ENCODE measurements at places on chromosomes 5 and 9. TPM values are rescaled to one million over a fixed set of nuclear protein-coding genes. Genes with fewer than 3 reads are reported as not detected.
A peak's percentile ranks its signal among the peaks of the same experiment; 100 is the strongest.

- no peak for DNase-seq
Measured at GRCh38 chr5:113866763-113867162, 353.3 kb downstream of the YTHDC2 start.

DNA sequence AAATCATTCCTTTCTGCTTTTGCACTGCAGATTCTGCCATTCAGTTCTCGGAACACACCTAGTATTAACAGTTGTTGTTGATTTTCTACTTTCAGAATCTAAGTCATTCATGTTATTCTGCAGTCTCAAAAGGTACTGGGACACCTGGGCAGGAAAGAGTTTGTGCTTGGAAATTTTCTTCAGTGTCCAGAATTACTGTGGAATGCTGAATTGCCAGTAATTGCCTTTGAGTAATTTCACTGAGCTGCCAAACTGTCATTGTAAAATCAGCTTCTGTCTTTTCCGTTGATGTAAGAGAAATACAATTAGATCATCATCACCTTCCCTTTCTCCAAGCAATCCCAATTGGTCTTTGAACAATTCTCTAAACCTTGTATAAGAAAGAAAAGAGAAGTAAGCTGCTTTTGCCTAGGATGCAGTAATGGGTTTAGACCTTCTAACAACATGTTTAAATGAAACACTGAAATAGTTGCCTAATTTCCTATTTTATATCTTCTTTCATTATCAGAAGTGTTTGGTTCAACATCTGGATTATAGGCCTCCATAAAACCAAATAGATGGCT lies 75.7 kb upstream of the TGFBR1 start:
- no peak for DNase-seq

DNA sequence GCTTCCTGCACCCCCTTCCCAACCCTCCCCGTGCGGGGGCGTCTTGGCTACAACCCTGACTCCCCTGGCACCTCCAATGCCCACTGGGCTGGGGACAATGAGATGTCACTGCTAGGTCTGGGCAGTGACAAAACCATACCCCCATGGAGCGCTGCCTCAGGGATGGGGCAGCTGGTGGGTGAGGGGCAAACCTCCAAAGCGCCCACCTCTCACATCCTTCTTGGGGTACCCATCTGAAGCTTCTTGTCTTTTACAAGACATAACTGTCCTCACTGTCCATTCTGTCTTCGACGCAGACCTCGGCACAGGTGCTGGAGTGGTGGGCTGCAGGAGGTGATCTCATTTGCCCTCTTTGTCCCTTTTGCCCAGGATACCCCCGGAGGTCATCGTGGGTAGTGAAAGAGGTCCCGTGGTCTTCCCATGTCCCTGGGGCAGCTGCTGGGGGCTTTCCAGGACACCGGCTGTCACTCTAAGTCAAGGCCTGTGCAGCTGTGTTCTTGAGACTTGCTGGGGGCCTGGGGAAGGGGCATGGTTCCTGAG lies 27.8 kb upstream of the CSF1R start:
- DNase-seq = no peak

GRCh38 chr5:107294211-107294550 lies 376.6 kb downstream of the EFNA5 start:
- DNase-seq = peak; percentile 24

GRCh38 chr5:143241892-143242291 lies 161.6 kb downstream of the NR3C1 start:
- no peak for DNase-seq

DNA sequence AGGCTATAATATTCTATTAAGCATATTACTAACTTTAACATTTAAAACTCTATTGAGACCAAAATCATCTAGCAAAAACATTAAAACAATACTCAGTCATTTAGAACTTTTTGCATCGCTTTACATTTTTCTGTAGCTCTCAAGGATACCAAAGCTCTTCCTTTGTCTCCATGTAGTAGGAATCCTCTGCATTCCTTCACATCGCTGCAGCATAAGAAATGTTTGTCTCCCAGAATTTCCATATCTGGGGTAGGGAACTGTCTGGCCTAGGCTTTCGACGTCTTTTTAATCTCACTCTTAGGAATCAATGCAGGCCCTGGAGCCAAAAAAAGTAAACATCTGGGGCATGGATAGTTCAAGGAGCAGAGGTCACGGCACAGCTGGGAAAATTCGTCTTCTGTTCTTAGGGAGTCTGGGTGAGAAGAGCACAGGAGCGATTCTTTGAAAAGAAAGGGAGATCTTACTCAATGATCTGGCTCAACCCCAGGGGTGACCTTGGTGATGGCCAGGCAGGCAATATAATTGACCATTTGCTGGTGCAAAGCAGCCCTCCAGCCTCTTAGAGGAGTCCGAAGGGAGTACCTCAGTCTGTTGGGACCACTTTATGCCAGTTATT lies 23.2 kb upstream of the RAI14 start:
- DNase-seq = no peak

DNA sequence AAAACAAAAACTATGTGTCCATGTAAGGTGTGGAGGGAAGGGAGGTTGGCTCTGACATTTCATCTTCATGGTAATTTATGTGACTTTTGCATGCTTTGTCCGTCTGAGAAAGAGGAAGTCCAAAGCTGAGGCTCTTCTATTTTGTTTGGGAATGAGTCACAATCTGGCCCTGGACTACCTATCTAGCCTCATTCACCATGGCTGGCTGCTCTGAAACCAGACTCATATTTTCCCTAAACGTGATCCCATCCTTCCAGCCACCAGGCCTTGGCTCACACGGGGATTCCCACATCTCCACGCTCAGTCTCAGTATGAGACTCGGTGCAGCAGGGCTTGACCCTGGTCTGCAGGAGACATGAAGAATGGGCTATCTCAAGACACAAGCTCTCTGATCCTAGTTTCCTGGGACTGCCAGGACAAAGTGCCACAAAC lies 672.8 kb downstream of the ACTL7B start:
- DNase-seq = no peak

DNA sequence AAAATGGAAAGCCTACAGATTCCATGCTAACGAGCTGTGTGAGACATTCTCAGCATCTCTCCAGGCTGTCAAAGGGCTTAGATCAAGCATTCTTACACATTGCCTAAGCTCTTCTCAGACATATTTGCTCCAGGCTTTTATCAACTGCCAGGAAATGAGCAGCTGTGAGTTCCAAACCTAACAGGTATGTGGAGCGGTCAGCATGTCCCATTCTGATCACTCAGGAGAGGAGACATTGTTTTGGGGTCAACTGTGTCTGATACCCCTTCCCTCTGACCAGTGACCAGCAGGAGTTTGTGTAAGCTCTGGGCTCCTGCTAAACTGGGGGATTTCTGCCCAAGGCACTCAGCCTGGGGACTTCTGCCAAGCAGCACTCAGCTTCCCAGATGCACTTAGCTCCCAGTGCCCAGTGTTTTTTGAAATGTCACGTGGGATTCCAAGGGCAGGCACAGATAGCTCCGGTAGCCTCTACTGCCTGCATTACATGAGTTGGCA lies 229.1 kb downstream of the SEC61B start:
- no peak for DNase-seq

- no peak for DNase-seq
Measured at GRCh38 chr5:17340819-17341218, 123.4 kb downstream of the BASP1 start.

DNA sequence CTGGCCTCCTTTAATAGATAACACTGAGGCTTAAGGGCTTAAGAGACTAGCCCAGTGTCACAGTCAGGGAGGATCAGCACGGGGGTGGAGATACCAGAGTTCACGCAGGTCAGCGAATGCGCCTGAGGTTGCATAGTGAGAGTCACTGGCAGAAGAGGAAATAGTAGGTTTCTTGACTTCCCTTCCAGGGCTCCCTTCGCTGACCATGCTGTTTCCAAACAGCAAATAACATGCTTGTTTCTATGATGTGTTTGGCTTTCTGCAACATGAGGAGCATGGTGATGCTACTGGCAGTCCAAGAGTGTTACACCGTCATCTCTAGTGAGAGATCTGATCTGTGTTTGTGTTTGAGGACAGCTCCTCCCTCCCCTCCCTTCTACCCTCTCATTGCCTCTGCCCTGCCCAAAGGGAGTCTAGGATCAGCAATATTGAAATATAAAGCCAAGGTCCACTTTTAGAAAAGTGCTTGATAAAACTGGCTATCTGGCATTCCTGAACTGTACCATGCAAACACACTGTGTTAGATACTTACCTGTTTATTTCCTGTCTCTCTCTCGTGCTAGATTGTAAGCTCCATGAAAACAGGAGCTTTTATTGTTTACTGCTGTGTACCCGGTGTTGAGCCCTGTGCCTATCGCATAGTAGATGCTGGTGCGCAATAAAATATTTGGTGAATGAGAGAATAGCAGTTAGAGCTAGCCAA lies 12.3 kb downstream of the TLE4 start:
- DNase-seq = peak; percentile 35

DNA sequence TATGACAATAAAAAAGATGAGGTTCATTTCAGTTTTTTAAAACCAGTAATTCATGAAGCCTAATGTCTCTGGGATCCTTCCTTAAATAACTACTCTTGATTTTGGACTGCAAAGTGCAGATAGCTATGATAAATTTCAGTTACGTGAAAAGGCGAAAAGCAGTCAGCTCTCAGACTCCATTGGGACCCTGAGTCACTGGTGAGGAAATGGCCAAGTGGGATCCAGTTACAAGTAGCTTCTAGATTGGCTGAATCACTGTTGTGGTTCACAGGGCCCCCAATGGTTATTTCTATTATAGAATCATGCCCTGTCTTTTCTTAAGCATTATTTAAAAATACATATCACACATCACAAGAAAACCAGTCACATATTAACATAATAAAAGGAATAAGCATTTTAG lies 31.1 kb upstream of the PPP3R2 start:
- DNase-seq = no peak

- DNase-seq = peak; percentile 12
Measured at GRCh38 chr5:159826351-159827214, 89.7 kb upstream of the ADRA1B start.

GRCh38 chr9:68523367-68523936 lies 17.2 kb downstream of the TMEM252 start:
- no peak for DNase-seq

DNA sequence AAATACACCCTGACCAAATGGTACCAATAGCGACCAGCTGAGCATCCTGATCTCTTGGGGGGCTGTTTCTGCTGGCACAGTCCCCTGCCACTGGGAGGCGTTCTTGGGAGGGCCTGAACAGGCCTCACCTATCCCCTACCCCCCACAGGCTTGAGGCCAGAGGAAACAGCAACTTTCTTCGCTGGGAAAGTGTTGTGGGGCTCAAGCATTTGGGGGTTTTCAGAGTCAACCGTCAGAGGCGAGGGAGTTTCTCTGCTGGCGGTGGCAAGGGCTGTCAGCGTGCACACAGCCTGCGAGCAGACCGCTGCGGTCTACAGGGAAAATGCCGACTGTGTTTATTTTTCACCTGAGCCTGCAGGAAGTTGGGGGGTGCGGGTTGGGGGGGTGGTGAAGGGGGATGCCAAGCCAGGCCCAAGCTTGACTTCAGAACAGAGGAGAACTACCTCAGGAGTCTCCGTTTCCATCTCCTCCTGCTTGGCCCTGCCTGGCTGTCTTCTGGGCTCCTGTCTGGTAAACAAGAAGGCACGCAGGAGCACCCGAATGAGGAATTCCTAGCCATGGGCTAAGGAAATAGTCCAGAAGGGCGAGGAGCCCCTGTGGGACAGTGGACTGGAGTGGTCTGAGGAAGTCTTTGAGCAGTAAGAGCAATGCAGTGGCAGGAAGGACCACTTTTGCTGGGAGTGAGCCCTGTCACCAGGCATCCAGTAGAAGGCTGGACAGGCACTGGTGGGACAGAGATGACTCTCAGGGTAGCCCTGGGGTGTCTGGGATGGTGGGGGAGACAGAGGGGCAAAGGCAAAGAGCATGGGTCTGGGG lies 18.1 kb downstream of the TCF7 start:
- DNase-seq = peak; percentile 85

GRCh38 chr9:83544002-83544698 lies 5.9 kb upstream of the FRMD3 start:
- peak; percentile 27 for DNase-seq

DNA sequence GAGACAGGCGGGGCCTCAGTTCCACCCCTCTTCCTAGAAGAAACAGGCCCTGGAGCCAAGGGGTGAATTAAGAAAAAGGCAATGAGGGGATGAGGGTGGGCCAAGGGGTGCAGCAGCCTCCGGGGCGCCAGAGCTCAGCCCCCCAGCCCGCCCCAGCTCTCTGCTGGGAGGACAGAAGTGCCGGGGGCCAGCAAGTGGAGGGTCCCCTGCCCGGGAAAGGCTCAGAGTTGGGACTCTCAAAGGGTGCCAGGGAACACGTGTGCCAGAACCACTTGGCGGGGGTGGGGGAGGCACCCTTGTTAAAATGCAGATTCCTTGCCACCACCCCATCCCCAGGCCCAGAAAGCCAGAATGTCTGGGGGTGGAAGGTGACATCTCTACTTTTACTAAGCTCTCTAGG lies 67.6 kb upstream of the BARHL1 start:
- no peak for DNase-seq

GRCh38 chr9:95315108-95315746 lies 2.3 kb downstream of the FANCC start:
- no peak for DNase-seq

GRCh38 chr9:95074632-95075031 lies 242.9 kb downstream of the FANCC start:
- DNase-seq = no peak

- DNase-seq = no peak
Measured at GRCh38 chr5:59725392-59725767, 168.1 kb downstream of the PDE4D start.

- no peak for DNase-seq
Measured at GRCh38 chr9:111663301-111663823, 2.0 kb downstream of the GNG10 start.

- no peak for DNase-seq
Measured at GRCh38 chr5:102802708-102803458, 47.8 kb downstream of the PAM start.

GRCh38 chr9:95017661-95018060 lies 291.2 kb downstream of the AOPEP start:
- DNase-seq = no peak

DNA sequence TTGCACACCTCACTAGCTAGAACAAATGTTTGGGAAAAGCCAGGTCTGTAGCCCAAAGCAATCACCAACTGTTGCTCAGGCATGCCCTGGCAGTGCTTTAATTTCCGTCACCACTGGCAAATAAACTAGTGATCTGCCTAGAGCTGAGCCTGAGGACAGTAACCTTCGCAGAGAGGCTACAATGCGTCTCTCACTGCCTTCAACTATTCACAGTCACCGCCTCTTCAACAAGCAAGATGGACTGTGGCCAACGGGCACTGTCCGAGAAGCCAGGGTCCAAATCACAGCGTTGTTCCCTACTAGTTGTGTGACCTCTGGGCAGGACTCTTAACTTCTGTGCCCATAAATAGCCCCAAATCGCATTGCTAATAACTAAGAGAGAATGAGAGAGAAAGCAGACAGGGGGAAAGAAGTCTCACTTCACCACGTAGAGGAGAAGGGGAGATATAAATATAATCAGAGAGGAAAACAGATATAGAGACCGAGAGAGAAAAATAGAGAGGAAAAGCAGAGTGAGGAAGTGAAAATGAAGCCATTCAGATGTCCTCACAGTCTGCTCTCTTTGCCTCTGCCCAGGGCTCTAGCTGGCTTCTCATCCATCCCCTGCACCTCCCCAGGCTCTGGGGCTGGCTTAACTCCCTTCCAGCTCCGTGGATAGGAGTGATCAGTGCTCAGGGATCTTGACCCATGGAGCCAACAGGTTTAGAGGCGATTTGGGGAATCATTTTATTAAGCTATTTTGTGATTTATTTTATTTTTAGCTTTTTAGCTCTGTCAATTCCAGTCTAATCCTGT lies 157.9 kb downstream of the ZDHHC21 start:
- no peak for DNase-seq

The TEK gene
- total RNA-seq = not detected

The LHX3 gene
- 0.19 TPM for total RNA-seq

The EGFLAM gene
- not detected for total RNA-seq

The FAM153A gene
- total RNA-seq = 0.90 TPM

The BTNL8 gene
- not detected for total RNA-seq

The SLC36A2 gene
- total RNA-seq = not detected

The SEPTIN8 gene
- 5.9 TPM for total RNA-seq
